ENCODE measurements at places on chromosomes 2 and 18.

- no peak for DNase-seq
These were observed 172.7 kb upstream of the ARL4C start for GRCh38 chr2:234669621-234670020.

- no peak for DNase-seq
These were observed 379.7 kb downstream of the RND3 start for GRCh38 chr2:150107816-150108215.

GRCh38 chr2:103292573-103292972 lies 530.7 kb downstream of the TMEM182 start:
- no peak for DNase-seq

DNA sequence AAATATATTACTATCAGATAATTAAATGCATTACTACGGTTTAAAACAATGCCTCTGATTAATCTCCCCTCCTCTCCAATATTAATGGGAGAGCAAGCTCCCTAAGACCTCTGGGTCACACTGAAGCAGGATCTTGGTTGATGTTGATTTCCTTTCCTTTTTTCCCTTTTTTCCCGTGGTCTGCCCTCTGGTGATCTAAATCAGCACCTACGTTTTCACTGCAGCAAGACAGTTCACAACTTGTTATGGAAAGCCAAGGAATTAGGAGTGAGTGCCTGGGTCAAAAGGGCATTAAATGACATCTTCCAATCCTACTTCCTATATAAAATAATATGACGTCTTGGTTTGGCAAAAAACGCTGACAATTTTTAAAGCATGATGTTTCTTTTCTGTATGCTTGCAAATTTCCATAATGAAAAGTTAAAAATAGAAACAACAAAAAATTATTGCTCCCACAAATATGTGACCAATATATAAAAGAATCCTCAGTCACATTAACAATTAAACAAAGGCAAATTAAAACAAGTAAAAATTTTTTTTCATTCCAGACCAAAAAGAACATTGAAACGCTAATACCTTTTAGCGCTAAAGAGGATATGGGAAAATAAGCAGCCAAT lies 7.9 kb upstream of the CFAP36 start:
- DNase-seq: no peak

- no peak for DNase-seq
These were observed 35.1 kb downstream of the CYBRD1 start for GRCh38 chr2:171557363-171557762.

GRCh38 chr2:230582851-230583283 lies 129.8 kb upstream of the CAB39 start:
- no peak for DNase-seq

DNA sequence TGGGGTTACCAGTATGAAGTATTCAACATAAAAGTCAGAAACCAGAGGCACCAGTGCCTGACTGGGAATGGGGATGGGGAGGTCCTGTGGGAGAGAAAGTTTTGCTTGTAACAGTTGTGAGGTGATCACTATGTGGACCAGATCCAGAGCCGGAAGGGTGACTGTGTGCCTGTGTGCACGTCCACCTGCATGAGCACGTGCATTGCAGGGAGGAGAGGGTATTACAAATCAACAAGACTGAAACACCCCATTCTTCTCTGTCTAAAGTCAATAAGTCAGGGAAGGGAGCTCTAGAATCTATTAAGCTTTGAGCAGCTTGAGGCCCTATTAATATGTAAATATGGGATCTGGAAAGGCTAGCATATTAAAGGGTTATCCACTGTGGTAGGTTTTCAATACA lies 241.0 kb upstream of the ACVR2A start:
- no peak for DNase-seq

DNA sequence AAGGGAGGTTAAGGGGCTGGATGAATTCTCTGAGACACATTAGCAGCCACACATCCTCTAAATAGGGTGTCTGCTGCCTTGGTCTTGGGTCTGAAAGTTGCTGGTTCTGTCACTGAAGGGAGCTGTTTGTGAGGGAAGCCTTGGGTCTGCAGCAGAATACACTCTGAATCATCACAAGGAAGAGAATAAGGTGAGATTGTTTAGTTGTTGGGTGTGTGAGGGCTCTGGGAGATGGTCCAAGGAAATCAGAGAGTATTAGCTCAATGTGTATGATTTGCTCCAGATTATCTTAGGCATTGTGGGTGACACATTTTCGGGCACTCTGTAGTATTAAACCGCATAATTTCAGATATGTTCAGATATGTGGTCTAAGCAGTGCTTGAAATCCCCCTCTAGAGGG lies 548.5 kb downstream of the SLC4A3 start:
- DNase-seq: no peak

GRCh38 chr2:1910592-1911246 lies 166.4 kb upstream of the PXDN start:
- no peak for DNase-seq

GRCh38 chr18:32867936-32868335 lies 95.1 kb upstream of the KLHL14 start:
- DNase-seq: no peak

GRCh38 chr2:126639276-126639675 lies 16.7 kb upstream of the GYPC start:
- no peak for DNase-seq

GRCh38 chr18:12741351-12741750 lies 38.5 kb downstream of the PSMG2 start:
- no peak for DNase-seq

DNA sequence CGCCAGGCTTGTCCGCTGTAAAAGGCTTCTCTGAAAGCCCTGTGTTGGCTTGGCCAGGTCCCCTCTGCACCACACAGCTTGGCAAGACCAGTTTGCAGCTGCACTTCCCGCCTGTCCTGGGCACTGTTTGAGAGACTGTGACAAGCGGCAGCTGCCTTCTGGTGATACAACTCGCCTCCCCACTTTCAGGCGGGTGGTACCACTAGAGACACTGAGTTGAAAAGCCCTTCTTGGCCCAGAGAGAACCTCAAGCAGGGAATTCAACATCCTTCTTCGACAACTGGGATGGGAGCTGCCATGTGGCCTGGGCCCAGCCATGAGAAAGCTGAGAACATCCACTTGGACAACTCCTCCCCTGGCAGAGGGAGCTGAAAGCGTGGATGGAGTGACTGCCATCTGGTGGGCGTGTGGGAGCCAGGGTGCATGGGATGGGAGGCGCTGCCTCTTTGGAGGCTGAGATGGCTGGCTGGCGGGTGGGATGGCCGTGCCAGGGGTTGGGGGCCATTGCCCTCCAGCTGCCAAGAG lies 125.5 kb upstream of the REV1 start:
- no peak for DNase-seq

DNA sequence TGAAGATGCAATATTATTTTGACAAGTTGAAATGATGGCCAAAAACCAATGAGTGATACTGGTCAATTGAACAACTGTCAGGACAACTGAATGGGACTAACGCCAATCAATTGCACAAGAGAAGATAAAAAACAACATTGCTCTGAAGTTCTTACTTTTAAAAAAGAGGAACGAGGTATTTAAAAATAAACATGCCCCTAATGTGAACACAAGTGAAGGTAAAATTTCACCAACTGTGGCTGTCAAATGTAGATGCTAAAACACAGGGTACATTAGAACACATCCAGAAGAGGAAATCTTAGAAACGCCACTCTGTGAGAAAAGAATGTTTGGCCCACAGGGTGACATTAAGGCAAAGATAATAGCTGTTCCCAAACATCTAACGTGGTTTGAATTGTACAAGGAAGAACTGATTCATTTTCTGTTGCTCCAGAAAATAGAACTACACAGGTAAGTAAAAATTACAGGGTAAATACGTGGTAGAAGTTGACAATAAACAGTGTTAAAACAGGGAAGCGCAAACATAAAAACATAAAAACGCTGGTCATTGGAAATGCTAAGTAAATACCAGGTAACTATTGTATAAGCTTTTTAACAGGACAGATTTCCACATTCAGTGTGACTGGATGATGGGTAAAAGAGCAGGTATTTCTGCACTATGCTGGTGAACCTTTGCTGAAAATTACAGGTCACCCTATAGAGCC lies 20.3 kb downstream of the LONRF2 start:
- no peak for DNase-seq

- DNase-seq: no peak
These were observed 110.6 kb upstream of the LYPD1 start for GRCh38 chr2:132780651-132781050.

- no peak for DNase-seq
These were observed 161.9 kb downstream of the DNAH6 start for GRCh38 chr2:84678214-84678613.

- DNase-seq: no peak
These were observed 3.1 kb upstream of the HES6 start for GRCh38 chr2:238242731-238243495.

DNA sequence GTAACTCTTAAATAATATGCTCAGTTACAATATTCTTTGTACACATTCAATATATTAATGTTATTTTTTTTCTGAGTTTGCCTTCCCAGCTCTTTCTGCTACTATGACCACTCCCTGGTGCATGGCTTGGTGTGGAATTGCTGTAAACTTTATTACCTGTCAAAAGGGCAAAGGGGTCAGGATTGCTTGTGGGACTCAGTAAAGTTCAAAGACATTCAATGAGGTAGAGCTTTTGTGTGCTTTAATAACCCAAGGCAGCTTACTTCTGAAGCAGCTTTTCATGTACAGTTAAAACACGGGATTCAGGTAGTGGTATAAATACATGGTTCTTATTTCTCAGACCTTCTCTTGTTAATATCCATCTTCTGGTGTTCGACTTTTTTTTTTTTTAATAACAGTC lies 132.8 kb downstream of the MEIS1 start:
- DNase-seq: no peak

GRCh38 chr2:16649353-16650286 lies 16.0 kb downstream of the CYRIA start:
- no peak for DNase-seq

Measured in effector memory CD8-positive, alpha-beta T cell (primary cell).